ENCODE measurements at places on chromosomes 3 and 15.
A peak's percentile ranks its signal among the peaks of the same experiment; 100 is the strongest.

GRCh38 chr3:33287672-33288282, 10.5 kb downstream of the FBXL2 start:
- no peak for DNase-seq

DNA sequence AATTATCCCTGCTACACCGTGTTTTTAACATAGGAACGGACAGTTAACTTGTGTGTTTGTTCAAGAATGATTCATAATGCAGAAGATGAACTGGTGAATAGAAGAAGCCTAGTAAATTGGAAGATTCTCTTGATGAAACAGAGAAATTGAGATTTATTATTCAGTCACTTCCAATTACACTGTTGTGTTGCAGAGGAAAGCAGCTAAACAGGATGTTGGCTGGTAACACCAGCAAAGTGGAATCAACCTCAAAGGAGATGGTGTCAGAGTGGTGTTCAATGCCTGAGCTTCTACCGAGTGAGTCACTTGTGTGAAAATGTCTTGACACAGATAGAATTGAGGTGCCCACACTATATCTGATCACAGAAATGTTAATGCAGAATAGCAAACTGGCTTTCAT, 399.6 kb downstream of the LPP start:
- no peak for DNase-seq

- DNase-seq, result no peak
Measured at GRCh38 chr3:150005243-150006112, 34.8 kb upstream of the PFN2 start.

GRCh38 chr3:48472923-48473616, 26.5 kb downstream of the ATRIP start:
- peak; percentile 81 for DNase-seq

GRCh38 chr15:59274126-59274970, 67.7 kb downstream of the LDHAL6B start:
- DNase-seq, result no peak

DNA sequence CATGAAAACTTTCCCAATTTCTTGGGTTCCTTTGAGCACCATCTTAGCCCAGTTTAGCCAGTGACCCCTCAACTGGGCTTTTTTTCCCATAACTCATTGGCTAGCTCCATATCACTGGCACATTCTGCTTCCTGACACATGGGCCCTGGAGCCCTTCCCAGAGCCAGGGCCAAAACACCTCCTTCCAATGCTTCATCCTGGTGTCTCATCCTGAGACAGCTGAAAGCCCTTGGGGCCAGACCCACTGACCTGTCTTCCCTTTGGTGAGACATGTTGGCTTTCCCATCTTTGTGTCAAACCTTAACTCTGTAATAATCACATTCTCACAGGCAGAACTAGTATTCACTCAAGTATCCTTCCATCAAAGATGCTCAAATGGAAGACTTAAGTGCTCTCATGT, 82.6 kb upstream of the SMAD3 start:
- DNase-seq, result no peak

- no peak for DNase-seq
Measured at GRCh38 chr15:92288755-92289154, 104.9 kb upstream of the ST8SIA2 start.

All from esophagus squamous epithelium (tissue), 5 donors.